Stimulated activated CD8-positive, alpha-beta memory T cell treated with anti-CD3 and anti-CD28 coated beads, Interleukin-12 subunit alpha, Interleukin-12 subunit beta, amount 100 ng/mL, for 1 hour (primary cell): ENCODE measurements at places on chromosomes 6 and 20.

GRCh38 chr20:51495291-51495690 is 47.2 kb downstream of the NFATC2 start:
- DNase-seq, result no peak

DNA sequence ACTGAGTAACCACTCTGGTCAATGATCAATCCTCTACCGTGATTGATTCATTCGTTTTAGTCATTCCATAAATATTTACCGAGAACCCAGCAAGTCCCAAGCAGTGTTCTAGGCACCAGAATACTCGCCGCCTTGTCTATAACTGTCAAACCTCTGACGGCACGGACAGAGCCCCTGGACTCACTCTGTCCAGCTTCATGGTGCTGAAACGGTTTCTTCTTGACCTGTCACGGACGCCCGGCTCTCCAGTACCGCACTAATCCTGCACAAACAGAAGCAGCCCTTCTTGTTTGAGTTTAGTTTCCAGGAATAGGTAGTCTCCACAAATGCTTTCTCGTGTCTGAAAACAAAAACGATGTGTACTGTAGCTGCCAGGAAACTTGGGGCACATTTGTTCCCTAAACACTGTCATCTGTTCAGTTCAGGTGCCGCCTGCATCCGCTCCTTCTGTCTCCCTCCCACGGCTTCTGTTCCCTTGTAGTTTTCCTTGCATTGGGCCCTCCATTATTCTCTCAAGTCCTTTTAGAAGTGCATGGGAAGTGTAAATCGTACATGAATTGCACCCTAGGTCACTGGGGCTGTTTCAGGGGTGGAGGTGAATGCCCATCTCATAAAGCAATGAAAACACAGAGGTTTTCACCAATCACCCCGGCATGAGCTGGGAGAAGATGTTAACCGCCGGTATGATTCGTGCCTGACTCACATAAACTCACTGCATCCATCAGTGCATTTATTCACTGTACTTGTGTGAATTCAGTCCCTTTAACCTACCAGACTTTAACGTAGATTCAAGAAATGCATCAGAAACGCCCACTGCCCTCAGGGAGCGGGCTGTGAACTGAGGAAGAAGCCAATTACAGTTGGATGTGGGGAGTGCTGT is 209.3 kb upstream of the CDH4 start:
- DNase-seq, result no peak

DNA sequence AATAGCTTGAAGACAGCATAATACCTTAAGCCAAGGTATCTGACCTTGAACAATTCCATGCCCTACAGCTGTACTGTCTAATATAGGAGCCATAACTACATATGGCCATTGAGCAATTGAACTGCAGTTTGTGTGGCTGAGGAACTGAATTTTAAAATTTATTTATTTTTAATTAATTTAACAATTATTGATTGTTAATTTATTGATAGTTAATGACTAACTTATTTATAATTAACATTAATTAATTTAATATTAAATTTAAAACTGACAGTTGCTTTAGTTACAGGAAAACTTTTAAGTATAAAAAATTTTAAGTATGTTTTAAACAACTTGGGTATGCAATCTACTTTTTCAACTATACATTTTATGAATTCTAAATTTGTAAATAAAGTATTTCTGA is 12.3 kb upstream of the MYB start:
- no peak for DNase-seq

GRCh38 chr6:31652925-31653724 is 664 bp upstream of the BAG6 start:
- peak; percentile 75 for DNase-seq

- no peak for DNase-seq
These were observed 15.2 kb upstream of the GUCA1A start for GRCh38 chr6:42158011-42158410.

DNA sequence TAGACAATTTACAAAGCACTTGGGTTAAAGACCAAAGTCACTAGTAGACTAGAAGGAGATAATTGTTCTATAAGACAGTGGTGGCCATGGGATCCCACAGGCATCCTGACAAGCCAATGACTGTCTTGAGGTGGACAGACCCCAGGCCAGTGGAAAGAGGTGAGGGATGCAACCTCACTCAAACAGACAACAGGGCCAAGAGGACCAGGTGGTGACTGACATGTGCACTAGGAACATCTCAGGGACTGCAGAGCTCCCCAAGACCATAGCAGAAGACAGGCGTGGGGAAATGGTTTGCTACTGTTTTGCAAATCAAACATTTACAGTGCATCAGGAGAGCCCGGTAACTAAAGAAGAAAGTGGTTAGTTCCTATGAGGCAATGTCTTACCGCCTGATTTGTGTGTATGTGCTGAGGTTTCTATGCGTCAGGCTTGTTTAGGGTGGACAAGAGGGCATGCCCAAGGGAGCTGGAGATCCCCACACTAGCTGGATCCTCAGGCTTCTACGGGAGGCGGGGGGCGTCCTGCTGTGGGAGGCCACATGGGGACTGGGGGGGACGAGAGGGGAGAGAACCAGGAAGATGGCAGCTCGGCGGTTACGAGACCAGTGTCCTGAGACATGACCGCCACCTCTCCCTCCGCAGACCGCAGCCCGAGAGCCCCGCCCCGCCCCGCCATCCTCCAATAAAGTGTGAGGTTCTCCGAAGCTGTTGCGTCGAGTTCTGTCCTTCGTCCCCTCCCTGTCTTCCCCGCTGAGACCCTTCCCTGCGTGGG is 623 bp upstream of the MRPS26 start:
- peak; percentile 26 for DNase-seq

DNA sequence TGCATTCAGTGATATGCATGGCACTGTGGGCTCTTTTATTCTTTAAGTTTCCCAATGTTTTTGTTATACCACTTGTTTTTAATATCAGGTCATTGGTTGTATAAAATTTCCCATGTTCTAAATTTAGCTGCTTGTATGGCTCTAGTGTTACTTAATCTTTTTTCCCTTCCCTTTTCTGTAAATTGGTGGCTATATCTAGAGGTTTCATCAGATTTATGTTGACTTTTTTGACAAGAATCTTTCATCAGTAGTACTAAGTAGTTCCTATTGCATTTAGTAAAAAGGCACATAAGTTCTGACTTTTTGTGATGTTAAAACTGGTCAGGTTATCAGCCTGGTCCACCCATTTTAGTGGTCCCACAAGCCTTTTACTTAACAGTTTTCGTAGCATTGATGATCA is 51.1 kb downstream of the MMS22L start:
- no peak for DNase-seq

DNA sequence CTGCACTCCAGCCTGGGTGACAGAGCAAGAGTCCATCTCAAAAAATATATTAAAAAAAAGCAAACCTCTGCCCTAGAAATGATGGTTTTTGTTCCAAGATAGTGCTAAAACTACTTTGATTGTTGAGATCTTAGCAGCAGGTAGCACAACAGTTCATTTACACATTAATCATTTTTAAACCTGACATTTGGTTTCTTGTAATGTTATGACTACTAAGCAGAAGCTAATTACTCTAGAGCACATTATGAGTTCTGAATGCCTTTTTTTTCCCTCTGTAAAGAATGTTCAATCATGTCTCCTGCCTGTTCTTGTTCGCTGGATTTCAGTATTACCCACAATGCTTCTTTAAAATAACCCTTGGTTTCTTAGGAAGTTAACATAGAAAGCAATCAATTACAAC is 24.7 kb upstream of the PHF3 start:
- DNase-seq, result no peak
